ENCODE measurements at places on chromosomes 2 and 18.

DNA sequence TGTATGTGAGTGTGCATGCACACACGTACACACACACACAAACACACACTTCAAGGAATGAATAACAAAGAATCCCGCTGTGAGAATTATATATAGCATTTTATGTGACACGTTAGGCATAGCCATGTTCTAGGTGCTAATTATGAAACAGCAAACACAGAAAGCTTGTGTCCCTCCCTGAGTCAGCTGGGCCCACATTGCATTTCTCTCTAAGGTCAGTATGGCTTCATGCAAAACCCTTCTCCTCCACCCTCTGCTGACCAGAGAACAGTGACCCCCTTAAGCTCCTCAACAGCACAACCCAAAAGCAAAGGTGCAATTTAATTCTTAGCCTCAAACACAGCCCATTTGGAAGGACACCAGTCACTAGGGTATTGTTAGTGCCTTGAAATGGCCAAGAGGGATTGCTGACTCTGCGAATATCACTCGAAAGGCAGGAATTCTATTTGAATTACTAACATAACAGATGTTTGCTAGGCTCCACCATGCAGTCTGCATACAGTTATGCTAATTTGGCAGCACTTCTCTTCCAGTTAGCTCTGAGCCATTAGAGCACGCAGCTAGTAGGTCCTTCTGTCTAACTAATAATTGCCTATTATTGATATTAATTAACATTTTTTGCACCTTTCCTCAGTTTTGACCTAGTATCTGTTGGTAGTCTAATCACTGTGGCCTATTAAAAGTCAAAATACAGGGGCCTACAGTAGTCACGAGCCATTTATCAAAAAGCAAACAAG, 149.0 kb downstream of the LNPK start:
- no peak for DNase-seq

GRCh38 chr2:122368576-122369243, 613.3 kb downstream of the TSN start:
- DNase-seq = no peak

GRCh38 chr2:187338679-187339121, 109.4 kb downstream of the CALCRL start:
- no peak for DNase-seq

DNA sequence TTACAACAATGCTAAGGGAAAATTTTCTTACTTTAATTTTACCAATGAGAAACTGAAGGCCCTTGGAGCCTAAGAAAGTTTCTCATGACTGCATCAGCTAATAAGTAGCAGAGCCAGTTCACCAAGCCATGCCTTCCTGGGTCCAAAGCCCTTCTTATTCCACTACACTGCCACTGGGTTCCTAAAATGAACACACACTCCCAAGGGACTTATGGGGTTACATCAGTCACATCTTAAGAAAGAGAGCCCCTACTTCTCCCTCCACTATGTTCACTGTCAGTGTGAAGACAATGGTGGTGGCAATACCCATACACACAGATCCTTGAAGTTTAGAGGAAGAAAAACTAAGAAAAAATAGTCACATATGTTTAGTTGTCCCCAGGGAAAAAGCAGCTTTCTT, 20.6 kb downstream of the MBD2 start:
- no peak for DNase-seq

- DNase-seq = no peak
Observed at GRCh38 chr2:142603759-142604158, 273.7 kb upstream of the KYNU start.

- DNase-seq = no peak
Observed at GRCh38 chr18:13543811-13544732, 182.3 kb downstream of the FAM210A start.

DNA sequence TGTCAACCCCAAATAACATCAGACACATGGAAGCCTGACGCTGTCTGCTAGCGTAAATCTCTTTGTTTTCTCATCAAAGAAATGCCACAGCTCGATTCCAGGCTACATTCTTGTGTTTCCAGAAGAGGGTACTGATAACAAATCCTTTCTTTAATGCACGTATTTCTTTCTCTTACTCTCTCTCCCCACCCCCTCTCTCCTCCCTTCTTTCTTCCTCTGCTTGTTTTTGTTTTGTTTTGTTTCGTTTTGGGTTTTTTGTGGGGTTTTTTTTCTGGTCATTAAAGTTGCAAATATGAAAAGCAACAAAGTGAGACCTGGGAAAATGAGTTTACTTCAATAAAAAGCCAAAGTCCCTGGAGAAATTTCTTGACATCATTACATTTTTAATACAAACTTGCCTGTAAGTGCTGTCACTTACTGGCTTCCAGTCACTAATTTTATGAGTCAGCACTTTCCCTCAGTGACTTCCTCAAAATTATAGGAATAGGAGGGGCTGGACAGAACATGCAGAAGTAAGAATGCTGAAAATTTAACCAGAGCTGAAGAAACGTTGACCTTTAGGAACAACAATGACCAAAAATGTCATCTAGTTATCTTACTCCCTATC, 106.7 kb upstream of the NABP1 start:
- DNase-seq = peak; percentile 19

- no peak for DNase-seq
Observed at GRCh38 chr2:233828546-233829192, 25.7 kb downstream of the HJURP start.

- DNase-seq = no peak
Observed at GRCh38 chr2:24985511-24985910, 13.8 kb upstream of the DNAJC27 start.

GRCh38 chr2:48527226-48527885, 2.6 kb upstream of the STON1 start:
- no peak for DNase-seq

GRCh38 chr2:10404324-10405143, 43.6 kb downstream of the ODC1 start:
- DNase-seq = no peak

GRCh38 chr2:105262651-105263091, 21.1 kb downstream of the GPR45 start:
- DNase-seq = no peak

DNA sequence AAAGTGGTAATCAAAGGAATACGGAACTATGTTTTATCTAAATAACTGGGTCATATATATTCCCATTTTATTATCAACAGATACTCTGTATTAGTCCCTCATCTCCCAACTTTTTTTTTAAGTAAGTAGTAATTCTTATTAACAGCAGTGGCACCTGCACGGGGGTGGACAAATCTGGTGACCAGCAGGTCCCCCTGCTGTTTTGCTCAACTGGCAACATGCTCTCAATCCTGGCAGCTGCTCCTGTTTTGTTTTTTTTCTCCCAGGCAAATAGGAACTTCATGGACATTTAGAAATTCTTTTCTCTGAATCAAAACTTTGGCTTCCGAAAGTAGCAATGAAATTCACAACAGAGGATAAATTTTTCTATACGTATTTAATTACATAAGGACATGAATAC, 193.5 kb downstream of the SS18 start:
- no peak for DNase-seq

GRCh38 chr2:86382108-86382507, 44.7 kb upstream of the REEP1 start:
- DNase-seq = no peak

DNA sequence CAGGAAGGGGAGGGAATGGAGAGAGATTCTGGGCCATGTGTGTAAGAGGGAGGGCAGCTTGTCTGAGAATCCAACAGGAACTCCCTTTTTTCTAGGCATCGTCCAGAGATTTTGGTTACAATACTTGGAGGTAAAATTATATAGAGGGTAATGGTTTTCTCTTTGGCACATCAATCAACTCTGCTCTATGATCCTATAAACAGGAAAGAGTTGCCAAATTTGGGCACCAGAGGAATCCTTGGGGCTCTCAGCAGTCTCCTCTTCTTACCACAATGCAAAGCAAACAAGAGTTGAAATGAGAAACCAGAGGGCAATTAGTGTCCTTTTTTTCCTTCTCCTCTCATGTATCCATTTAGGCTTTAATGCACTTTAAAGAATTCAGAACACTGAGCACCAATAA, 243.4 kb downstream of the SLC8A1 start:
- DNase-seq = no peak
